ENCODE measurements at places on chromosomes 3 and 15.

DNA sequence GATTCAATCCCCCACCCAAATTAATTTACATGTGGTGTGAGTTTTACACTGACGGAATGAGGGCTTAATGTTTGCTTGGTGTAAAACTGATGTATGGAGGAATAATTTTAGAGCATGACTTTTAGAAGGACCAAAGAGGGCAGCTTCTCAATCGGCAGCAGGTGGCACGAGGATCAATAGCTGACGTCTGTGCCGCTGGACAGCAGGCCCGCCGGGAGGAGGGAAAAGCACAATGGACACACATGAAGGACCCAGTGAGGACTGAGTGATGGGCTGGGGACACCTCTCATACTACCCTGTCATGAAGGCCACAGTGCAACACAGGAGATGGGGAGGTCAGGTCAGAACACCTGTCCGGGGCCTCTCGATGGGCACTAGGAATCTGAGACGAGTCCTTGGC is 61.4 kb upstream of the NSMCE3 start:
- no peak for DNase-seq

DNA sequence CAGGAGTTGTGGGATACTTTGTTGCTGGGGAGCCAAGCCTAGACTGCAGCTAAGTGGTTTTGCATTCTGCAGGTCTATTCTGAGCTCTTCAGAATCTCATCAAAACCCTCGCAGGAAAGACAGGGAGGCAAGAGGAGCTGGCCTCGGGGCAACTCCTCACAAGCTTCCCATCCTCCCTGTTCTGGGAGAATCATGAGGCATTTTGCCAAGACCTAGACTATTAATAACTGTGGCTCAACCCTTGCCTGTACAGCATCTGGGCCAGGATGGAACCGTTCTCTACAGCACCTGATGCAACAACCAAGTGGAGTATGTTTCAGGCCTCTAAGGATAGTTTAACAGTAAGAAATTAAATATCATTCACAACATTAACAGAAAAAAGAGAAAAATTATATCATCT is 20.2 kb upstream of the SLC6A20 start:
- DNase-seq: no peak

DNA sequence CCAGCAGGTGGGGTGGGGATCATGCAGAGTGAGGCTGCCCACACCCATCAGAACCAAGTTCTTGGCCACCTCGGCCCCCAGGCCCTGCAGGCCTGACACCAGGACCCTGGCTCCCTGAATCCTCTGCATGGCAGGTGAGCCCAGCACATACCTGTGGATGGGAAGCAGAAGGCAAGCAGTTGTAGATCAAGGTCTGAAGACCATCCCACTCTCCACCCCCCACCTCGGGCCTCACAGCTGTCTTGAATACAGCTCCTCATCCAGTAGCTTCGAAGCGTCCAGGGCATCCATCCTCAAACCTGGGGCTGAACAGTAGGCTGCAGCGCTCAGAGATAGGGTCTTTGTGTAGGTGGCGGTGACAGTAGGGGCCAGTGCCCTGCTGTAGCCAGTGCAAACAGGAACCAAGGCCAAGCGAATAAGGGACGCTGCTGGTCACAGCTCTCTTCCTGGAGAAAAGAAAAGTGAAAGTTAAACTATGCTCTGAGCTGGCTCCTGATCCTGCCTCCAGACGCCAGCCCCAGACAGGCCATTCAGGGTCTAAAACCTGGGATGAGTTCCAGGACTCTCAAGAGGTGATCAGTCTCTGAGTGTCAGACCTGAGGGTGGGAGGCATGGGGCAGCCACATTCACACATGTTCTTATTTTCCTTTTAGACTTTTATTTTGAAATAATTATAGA is at the start of gene UBA7:
Gene UBA7 (minus strand): TSS at position 457 of the 678 bp plus-strand sequence. CDS start 166 bp downstream, at position 291.
- peak; percentile 55 for DNase-seq

DNA sequence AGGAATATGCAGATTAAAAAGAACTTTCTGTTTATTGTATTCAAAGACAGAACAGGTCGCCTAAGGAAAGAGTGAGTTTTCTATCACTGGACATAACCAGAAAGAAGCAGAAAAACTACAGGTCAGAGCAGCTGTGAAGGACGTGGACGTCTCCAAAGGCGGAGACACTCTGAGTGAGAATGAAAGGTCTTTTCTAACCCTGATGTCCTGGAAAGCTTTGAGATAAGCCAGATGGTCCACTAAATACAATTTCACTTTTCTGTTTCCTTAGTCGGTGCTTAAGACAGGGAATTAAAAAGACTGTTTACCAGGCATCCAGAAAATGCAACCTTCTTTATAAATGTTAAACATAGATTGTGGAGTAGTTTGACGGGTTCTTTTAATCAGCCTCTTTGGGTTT is 360.4 kb downstream of the FGF12 start:
- DNase-seq: no peak

DNA sequence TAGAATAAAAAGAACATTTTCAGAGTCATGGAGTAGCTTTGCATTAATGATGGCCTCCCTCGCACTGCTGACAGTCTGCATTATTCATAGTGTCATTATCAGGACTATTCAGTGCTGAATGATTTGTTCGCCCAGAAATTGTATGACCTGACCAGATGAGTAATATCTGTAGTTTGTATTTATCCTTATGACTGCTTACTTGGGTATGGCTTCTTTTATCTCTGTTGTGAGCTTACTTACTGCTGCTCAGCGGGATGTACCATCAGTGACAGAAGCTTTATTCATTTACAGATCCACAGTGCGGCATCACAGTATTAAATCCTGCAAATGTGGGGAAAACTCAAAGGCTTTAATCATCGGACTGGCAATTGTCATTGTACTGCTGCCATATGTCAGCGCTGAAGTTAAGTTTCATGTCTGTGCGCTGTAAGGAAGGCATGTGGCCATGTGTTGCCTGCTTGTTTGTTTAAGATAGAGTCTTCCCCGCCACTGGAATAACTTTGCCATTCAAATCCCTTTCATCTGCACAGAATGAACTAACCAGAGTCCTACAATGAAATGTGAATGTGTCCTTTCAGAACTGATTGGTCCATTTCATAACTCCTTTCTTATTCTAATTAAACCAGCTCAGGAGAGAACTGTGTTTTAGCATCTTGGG is 262.2 kb downstream of the CHL1 start:
- no peak for DNase-seq

GRCh38 chr15:83652626-83653204 is 1.2 kb upstream of the ADAMTSL3 start:
- DNase-seq: no peak

- DNase-seq: no peak
These were observed 35.5 kb upstream of the HCLS1 start for GRCh38 chr3:121696186-121696585.

DNA sequence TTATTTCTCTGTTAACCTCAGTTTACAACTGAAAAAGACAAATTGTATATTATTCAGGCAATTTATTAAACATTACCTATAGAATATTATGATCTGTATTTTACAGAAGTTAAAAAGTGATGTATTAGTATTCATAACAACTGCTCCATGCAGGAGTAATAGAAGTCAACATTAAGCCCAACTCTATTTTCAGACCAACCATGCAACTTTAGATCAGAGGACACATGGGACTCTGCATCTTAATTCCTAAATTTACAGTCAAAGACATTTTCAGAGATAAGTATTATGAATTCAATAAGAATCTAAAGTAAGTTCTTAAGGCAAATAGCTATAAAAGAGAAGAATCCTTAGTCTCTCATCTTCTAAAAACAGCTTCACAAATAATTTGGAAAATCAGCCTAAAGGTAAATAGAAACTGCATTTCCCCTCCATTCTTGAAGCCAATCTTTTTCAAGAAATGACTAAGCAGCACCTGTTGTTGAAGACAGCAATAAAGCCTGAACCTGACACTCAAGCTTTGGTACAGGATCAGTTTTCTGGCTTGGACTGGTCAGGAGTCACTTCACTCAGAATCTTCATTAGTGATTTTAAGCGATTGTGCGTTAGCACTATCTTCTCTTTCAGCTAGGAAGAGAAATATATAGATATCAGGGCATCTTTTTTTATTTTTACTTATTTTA is 23.0 kb downstream of the OIP5 start:
- no peak for DNase-seq

GRCh38 chr3:9036404-9037131 is 73.3 kb upstream of the RAD18 start:
- no peak for DNase-seq

DNA sequence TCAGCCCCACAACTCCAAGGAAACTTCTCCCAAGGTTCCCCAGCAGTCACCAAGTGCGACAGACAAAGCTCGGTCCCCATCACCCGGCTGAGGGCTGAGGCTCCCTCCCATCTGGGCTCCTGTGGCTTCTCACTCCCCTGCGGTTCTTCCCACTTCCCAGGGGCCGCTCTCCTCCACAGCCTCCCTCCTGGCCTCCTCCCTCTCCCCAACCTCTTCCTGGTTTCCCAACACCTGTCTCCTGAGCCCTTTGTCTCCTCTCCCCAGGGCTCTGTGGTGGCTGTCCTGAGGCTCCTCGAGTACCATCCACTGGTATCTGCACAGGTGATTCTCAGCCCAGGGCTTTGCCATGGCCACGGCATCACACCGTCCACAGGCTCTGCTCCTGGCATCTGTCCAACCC is 113.2 kb upstream of the NSMCE3 start:
- no peak for DNase-seq

GRCh38 chr3:8562081-8562595 is 60.5 kb downstream of the LMCD1 start:
- no peak for DNase-seq

DNA sequence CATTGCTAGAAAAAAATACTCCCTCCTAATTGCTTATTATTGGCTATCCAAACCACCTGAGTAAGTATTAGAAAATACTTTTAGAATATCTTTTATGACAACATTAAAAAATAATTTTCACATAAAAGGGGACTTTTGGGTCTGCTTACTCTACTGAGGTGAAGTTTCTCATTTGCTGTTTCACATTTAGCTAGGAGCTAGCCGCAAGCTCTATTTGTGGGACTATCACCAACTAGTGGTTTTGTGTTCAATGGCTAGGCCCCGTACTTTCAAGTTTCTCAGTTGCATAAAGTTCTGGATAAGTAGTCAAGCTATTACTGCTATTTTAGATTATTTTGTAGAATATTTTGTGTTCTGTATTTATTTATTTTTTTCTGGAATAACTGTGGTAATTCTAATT is 244.2 kb upstream of the SLITRK3 start:
- no peak for DNase-seq

DNA sequence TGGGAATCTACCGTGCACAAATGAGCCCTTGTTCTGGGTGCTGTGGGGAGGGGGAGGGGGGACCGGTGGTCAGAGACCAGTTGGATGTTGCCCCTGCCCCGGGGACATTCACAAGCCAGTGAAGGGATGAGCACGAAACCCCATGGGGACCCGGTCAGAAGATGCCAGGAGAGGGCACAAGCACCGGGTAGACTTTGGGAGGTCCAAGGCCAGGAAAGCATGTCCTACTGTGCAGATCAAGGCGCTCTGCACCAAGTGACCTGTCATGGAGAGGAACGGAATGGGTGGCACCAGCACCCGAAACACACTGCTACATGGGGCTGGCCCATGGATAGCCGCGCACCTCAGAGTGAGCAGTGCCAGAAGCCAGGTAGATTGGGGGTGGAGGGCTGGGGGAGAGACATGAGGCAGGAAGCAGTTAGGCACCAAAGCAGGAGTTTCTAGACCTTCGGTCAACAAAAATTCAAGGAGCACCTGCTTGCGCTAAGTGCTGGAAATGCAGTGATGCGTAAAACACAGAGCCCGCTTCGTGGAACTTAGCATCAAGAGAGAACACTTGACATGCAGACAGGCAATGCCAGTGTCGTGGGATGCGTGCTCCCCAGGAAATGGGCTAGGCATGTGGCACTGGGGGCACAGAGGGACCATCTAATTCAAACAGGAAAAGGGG is 99.1 kb downstream of the CPN2 start:
- DNase-seq: no peak

GRCh38 chr15:51617886-51618285 is 4.7 kb downstream of the DMXL2 start:
- DNase-seq: no peak

DNA sequence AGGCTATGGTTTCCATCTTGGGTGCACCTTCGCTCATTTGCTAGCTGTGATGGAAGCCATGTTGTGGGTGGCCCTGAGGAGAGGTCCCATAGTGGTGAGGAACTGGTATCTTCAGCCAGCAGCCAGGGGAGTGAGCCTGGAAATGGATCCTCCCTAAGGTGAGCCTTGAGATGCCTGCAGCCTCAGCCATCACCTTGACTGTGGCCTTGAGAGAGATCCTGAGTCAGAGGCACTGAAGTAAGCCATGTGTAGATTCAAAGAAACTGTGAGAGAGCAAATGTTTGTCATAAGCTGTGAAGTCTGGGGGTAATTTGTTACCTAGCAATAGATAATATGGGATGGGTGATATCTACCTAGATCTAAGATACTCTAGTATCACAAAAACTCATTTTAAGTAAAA is 105.3 kb downstream of the SNRK start:
- DNase-seq: no peak

GRCh38 chr15:83164771-83165404 is 42.7 kb downstream of the HDGFL3 start:
- no peak for DNase-seq

DNA sequence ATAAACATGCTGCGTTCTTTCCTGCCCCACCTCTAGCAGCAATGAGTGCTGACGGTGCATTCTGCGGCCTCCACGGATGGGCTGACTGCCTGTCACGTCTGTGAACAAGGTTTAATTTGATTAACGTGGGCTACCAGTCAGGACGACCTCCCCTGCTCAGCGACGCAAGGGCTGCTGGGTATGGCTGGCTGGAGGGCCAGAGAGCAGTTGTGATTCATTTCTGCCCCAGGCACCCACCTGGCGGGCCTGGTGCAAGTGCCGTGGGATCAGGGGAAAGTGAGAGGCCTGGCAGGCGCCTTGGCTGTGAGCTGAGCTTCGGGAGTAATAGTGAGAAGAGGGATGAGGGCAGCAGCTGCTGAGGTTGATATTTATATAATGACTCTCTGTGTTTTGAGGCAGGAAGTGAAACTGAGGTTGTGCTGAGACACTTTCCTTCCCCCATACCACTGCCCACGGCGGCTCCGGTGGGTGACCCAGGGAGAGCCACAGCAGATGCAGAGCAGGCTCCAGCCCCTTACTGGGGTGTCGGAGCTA is 190.4 kb upstream of the BCL6 start:
- no peak for DNase-seq

GRCh38 chr15:65583701-65584100 is 27.2 kb downstream of the INTS14 start:
- DNase-seq: peak; percentile 56

DNA sequence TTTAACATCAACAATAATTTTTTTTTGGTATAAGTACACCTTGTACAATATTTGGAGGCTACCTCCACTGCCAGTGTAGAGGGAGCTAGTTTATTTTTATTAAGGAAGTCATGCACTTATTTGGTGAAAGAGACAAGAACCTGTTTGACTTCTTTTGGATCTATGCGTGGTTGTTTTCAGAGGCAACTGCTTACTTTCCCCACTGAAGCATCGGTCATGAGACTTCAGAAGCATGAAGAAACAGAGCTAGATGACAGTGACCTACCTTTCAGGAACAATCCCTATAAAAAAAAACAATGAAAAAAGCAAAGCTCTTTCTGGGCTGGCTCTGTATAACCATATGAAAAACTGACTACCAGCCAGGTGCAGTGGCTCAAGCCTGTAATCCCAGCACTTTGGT is 20.0 kb upstream of the ZNF148 start:
- DNase-seq: no peak

GRCh38 chr3:64257100-64257755 is 32.0 kb upstream of the PRICKLE2 start:
- no peak for DNase-seq
